ENCODE measurements at places on chromosomes 3 and 15.

DNA sequence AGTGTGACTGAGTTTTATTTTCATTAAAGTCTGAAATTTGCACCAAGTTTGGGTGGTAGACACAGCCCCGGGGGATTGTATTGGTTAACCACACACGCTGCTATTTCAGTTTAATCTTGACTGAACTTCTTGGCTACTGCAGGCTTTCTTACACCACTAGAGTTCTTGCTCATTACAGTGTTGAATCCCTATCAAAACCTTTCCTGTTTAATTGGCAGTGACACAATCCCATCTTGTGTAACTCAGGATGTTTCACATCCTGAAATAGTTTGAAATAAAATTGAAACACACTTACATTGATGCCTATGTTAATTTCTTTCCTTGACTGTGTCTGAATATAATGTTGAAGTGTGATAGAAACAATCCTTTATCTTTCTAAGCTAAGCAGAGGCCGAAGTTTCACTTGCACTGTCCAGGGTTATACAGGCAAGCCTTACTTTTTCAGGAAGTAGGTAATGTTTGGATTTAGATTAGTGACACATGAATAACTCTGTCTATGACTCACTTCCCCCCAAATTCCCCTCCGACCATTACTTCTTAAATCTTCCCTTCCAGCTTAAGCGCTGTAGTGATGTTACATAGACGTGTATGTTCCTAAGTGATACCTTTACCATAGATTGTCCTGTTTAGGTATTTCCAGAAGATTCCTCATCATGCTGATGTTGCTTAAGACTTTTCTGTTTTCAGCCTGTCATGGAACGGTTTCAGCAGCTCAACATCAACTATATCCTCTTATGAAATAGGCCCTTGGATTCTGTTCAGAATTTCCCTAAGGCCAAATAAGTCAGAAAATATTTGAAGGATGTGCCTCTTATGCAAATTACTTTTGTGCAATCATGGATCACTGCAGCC, 16.8 kb downstream of the ATG7 start:
- no peak for DNase-seq

- peak; percentile 42 for DNase-seq
These were observed 62.5 kb downstream of the ALCAM start for GRCh38 chr3:105429034-105429762.

DNA sequence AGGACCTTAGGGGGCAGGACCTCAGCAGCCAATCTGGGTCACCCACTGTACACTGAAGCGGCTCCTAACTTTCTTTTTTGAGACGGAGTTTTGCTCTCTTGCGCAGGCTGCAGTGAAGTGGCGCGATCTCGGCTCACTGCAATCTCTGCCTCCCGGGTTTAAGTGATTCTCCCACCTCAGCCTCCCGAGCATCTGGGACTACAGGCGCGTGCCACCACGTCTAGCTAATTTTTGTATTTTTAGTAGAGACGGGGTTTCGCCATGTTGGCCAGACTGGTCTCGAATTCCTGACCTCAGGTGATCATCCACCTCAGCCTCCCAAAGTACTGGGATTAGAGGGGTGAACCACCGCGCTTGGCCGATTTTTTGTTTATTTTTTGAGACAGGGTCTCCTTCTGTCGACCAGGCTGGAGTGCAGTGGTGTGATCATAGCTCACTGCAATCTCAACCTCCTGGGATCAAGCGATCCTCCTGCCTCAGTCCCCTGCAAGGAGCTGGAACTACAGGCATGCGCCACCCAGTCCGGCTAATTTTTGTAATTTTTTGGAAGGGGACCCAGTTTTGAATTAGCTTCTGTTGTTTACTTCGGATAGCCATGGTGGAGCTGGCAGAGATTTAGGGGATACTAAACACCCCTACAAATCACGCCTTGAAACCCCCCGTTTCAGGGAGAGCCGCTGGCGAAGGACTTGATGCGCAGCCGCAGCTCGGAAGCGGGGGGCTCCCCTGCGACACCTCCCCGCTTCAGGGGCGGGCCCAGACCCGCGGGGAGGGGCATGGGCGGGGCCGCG, 1.5 kb upstream of the CLK3 start:
- no peak for DNase-seq

- no peak for DNase-seq
These were observed 31.6 kb downstream of the PRKCD start for GRCh38 chr3:53192608-53193007.

- DNase-seq = no peak
These were observed 108.3 kb downstream of the TFDP2 start for GRCh38 chr3:142040941-142041491.

DNA sequence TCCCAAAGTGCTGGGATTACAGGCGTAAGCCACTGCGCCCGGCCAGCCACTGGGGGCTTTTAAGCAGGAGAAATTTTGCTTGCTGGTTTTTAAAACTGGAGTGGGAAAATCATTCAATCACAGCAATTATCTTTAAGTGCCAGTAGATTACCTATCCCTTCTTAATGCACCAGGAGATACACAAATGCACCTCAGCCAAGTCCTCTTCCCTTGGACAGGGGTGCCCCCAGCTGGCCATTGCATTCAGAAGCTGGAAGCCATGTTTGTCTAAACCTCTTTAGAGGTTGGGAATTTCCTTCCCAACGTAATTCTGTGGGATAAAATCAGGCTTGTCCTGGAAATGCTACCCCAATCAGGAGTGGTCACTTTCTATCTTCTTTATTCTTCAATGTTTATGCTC, 26.6 kb downstream of the MIX23 start:
- peak; percentile 19 for DNase-seq

DNA sequence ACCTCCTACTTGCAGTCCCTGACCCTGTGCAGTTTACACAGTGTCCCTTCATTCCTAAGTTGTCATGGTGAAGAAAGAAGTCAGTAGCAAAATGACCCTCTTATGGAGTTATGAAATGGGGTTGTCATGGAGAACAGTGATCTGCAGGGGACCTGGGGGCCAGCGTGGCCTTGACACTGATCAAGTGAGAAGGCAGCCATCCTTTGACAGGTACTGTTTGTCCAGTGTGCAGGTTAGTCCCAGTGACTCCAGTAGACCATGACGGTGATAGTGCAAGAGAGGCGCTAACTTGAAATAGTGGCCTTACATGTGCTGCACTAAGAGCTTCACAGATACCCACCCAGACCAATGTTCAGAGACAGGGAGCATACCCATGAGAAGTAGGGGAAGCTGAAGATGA, 87.9 kb downstream of the IL12A start:
- no peak for DNase-seq

DNA sequence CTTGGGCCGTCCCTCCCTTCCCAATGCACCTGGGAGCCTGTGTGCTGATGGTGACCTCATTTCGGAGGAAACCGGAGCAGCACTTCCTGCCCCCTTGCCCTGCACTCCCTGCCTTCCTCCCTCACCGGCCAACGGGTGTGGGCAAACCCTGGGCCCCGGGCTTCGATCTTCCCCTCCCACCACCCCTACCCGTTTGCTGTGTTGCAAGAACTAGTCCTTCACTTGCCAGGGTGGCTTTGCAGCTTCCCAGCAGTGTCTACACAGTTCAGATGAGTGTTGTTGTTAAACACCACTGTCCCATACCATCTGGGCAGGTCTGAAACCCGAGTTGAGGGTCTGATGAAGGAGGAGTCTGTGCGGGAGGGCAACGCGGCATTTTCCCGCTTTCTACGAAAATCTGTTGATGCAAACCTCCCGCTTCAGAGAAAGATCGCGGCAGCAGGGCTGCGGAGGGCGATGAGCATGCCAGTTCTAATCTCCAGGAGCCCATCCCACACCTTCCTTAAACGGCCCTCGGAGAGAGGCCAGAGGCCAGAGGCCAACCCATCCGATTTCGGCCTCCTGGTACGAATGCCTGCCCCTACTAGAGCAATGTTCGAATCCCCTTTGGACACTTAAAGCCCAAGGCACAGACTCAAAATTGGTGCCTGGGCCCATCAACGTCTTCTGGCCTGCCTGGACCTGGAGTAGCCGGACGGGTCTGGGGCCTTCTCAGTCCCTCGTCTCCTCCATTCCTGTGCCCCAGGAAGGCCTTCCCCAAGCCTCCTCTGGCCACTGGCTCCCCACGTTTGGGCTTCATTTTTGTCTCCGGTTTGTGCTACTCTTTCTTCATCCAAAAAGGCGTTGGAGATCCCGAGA, 35.7 kb upstream of the POLG start:
- DNase-seq = no peak

GRCh38 chr3:68893600-68894239, 38.6 kb downstream of the TAFA4 start:
- DNase-seq = peak; percentile 27

DNA sequence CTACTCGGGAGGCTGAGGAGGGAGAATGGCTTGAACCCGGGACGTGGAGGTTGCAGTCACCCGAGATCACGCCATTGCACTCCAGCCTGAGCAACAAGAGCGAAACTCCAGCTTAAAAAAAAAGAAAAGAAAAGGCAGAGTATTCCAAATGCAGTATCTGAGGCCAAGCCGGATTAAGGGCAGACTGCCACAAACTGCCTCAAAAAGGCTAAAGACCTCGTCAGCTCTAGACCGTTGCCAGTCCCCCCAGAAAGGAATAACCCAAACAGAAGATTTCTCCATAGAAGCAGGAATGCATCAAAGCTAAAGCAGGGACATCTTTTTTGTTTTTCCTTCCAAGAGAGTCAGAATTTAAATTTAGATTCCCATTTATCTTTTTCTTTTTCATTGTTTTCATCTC, 72.9 kb downstream of the TM4SF4 start:
- DNase-seq = no peak

- no peak for DNase-seq
These were observed 49.2 kb downstream of the CYFIP1 start for GRCh38 chr15:22930782-22931484.

DNA sequence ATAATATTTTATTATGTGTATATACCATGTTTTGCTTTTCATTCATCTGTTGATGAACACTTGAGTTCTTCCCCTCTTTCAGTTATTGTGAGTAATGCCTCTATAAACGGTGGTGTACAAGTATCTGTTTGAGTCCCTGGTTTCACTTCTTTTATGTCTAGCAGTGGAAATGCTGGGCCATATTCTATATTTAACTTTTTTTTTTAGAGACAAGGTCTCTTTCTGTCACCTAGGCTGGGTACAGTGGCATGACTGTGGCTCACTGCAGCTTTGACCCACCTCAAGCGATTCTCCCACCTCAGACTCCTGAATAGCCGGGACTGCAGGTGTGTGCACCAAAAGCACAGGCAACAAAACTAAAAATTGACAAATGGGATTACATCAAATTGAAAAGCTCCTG, 19.9 kb downstream of the GOLM2 start:
- no peak for DNase-seq

- peak; percentile 61 for DNase-seq
These were observed at the start of gene C15orf39 for GRCh38 chr15:75201616-75202250. TSS of gene C15orf39 (plus strand) at chr15:75201882. CDS start at chr15:75206049, 4,167 bp downstream.

GRCh38 chr3:110577854-110578253, 493.8 kb upstream of the NECTIN3 start:
- DNase-seq = no peak

GRCh38 chr15:67776600-67776999, 48.7 kb upstream of the SKOR1 start:
- DNase-seq = no peak

DNA sequence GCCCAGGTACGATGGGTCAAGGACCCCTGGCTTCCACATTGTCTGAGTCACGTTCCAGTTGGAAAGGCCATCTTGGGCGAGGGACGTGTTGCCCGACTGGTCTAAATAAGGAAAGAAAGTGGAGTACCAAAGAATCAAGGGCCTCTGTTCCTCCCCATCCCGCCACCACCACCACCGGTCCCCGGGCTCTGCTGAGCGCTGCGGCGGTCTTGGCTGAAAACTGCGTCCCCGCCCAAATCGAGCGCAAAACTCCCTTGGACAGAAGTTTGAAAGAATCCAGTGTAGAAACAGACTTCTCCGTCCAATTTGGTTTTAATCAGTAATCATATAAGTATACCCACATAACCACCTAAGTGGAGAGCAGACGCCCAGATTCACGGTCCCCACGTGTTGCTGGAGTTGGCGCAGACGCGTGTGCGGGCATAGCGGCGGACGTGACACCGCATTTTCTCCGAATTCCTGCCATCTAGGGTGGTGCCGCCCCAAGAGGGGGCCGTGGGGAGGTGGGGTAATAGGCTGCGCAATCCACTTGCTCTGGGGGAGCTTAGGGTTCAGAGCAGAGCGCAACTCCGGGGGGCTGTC, 243.8 kb upstream of the TOPAZ1 start:
- DNase-seq = no peak

GRCh38 chr15:73982222-73982962, 9.7 kb downstream of the STOML1 start:
- DNase-seq = no peak

- DNase-seq = no peak
These were observed 2.4 kb upstream of the LMCD1 start for GRCh38 chr3:8499181-8499611.

- DNase-seq = no peak
These were observed 79.3 kb downstream of the EEFSEC start for GRCh38 chr3:128232376-128233178.

DNA sequence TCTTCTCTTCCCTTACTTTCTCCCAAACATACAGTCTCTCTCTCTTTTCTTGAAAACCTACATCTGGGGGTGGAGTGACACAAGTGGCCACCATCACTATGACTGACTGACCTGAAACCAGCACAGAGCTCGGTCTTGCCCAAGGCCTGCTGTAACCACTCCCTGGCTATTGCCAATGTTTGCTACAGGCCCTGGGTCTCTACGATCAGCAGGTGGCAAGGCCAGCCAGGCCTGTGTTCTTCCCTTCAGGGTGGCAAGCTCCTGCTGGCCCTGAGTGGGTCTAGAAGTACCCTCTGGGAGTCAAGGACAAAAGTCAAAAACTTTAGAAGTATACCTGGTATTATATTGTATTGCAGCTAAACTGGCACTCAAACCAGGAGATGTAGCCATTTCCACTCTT, 140.9 kb upstream of the TGFBR2 start:
- DNase-seq = no peak

DNA sequence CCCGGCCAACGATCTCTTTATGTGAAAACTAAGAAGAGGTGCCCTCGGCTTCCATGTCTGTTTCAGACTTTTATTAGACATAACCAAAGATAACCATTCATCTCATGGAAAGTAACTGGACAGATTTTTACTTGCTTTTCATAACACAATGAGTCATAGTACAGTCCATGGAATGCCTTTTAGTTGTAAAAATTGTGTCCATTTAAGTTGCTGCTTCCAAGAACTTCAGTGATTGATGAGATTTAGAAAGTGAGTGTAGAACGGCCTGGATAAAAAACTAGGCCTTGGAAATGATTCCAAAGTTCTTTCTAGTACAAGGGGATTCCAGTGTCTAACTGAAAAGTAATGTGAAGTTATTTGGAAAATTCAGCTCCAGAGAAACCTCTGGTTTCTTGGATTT, 10.8 kb downstream of the EIF2AK4 start:
- DNase-seq = no peak

- no peak for DNase-seq
These were observed 62.0 kb downstream of the TLE3 start for GRCh38 chr15:70035719-70036077.

DNA sequence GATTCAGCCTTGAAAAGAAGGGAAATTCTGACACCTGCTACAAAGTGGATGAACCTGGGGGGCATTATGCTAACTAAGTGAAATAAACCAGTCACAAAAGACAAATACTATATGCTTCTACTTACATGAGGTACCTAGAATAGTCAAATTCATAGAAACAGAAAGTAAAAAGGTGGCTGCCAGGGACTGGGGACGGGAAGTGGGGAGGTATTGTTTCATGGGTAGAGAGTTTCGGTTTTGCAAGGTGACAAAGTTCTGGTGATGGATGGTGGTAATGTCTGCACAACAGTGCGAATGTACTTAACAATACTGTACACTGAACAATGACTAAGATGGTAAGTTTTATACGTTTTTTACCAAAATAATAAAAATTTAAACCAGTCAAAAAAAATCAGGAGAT, 4.8 kb downstream of the IDH2 start:
- no peak for DNase-seq

- DNase-seq = no peak
These were observed 117.7 kb upstream of the FOXB1 start for GRCh38 chr15:59886441-59886840.

GRCh38 chr15:60835974-60836373, 357.0 kb upstream of the ICE2 start:
- DNase-seq = no peak
